Brain microvascular endothelial cell (primary cell): ENCODE measurements at places on chromosomes 16 and 17.

DNA sequence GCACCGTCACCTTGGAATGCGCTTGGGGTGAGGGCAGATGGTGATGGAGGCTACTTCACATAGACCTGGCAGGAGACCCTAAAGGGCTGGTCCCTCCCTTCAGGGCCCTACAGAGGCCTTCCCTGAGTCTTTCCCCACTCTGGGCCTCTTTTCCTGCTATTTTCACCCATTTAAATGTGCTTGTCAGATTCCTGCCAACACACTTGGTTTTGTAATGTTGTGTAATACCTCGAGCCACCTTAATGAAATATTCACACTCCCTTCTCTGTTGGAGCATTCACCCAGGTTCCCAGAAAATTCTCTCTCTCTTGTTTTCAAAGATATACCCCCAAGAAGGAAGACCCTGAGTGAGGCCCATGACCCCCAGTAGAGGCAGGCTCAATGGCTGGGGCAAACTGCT is 456.6 kb upstream of the DYNLRB2 start:
- DNase-seq: no peak

- no peak for DNase-seq
Observed at GRCh38 chr17:78607038-78607437, 29.8 kb upstream of the DNAH17 start.

DNA sequence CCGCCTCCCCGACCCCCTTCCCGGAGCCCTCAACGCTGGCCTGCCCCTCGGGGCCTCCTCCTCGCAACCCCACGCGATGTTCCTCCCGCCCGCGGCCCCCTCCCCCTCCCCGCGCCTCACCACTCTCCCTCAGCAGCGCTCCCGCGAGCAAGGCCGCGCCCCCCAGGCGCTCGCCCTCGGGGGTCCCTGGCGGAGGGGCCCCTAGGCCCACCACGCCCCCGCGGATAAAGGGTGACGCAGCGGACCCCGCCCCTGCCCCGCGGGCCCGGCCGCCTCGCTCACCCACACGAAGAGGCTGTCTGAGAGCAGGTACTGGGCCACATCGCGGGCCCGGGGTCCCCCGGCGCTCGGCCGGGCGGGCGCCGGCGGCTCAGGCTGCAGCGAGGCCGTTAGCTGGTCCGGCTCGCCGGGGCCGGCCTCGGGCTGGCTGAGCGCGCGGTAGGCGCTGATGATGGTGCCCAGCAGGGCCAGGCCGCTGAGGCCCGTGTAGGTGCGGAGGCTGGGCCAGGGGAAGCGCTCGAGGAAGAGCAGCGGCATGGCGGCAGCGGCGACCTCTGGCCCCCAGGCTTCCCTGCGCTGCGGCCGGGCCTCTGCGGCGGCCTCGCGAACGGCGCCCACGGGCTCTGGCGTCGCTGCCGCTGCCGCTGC is 430 bp downstream of the AMFR start:
- no peak for DNase-seq

DNA sequence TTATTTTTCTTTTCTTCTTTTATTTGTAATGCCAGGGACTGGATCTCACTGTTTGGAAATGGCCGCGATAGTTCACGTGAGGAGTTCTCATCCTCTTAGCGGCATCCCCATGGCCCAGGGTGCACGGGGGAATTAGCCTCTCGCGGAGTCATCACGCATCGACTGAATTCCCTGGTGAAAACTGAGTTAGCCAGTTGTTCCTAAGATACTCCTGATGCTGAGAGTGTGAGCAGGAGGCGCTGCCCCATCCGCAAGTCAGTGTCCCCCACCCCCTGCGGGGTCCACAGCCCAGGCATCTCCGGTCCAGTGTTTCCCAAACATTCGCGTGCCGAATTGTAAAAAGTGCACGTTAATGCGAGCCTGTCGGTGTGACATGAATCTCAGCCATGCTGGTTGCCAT is 277.2 kb downstream of the CPPED1 start:
- no peak for DNase-seq

- no peak for DNase-seq
Observed at GRCh38 chr16:28100810-28101532, 37.5 kb upstream of the GSG1L start.

DNA sequence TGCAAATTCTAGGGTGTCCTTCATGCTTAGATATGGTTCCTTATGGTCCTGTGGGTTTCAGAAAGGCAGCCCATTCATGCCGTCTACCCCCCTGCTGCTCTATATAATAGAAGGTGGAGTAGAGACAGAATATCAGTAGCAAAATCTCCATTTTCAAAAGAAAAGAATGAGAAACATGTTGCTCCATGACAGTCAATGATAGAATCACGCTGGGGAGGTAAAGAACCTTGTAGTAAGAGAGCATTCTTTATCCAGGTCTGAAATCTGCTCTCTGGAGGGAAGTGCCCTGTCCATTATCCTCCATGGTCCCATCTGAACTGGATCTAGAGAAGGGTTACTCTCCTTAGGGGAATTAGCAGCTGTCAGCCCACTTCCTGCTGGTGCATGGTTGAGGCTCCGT is 272.8 kb downstream of the WWOX start:
- no peak for DNase-seq

- no peak for DNase-seq
Observed at GRCh38 chr16:52578829-52579498, 32.0 kb upstream of the TOX3 start.

- DNase-seq: no peak
Observed at GRCh38 chr17:82105417-82105881, 7.4 kb upstream of the FASN start.
